ACHN (cell line): ENCODE measurements at places on chromosomes 4 and X.

DNA sequence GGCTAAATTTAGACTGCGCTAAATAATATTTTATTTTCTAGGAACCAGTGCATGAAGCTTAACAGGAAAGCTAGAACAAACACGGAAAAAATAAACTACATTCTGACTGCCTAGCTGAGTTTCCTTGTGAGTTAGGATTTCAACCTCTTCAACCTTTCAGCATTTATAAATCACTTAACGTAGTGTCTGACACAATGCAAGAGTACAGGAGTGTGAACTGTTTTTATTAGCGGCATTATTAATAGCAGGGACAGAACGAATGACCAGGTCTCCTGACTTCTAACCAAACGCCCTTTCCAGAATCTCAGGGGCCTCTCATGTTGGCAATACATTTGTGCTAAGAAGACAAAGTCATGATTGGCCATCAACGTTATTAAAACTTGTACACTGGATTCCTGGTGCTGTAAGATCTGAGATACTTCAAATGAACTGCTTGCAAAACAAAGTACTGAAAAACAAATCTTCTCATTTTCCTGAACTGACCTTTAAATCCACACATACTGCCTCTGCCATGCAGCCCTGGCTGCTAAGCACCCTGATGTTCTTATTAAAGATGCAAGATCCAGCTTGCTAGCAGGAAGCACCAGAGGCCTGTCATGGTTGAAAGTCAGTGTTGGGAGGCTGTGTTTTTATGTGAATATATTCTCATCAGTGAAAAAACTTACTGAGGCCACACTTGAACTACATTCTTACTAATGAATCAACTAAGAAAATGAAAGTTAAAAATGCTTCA, 380.4 kb upstream of the CPEB2 start:
- no peak for DNase-seq

DNA sequence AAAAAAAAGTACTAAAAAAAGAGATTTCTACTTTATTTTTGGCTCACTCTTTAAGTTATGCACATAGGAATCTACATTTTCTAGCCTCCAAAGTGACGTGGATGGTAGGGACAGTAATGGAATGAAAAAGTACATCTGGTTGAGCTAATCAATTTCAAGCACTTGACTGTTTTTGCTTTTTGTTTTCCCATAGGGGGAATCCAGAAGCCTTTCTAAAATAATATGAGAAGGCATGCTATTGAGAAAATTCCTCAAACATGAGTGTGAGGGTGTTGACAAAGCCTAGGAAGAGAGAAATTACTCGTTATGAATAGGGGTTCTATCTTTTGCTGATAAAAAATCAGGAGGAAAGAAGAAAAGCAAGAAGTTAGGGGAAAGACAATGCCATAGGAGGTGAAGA, 242.5 kb upstream of the PUDP start:
- DNase-seq = no peak

DNA sequence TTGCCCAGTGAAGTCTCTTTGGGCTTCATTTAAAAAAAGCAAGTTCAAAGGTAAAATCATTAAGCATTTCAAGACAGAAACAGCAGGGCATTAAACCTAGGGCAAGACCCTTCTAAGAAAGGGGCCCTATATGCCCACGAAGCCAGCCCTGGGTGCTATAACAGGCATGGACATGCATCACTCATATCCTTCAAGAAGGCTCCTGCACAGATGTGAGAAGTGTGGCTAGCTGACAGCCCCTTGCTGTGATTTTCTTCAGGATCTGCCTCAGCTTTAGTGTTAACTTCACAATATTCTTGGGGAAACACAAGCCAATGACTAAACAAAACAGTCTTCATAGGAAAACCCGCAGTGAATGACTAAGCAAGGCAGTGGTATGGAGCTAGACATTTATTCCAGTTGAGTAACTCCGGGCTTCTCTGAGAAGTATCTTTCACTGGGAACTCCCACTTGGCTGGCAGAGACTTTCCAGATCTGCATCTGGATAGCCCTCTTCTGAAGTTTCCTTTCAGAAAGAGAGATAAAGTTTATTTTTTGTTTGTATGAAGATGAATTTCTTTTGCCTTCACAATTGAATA, 11.9 kb upstream of the MAOA start:
- peak; percentile 19 for DNase-seq

GRCh38 chr4:111837761-111838160, 307.5 kb upstream of the FAM241A start:
- no peak for DNase-seq

- DNase-seq = no peak
Measured at GRCh38 chr4:76969495-76969894, 19.9 kb downstream of the SEPTIN11 start.

- peak; percentile 75 for DNase-seq
Measured at GRCh38 chr4:185718578-185719499, 93.2 kb downstream of the SORBS2 start.

GRCh38 chr4:40848940-40849339, 99.2 kb downstream of the NSUN7 start:
- no peak for DNase-seq

GRCh38 chrX:17425136-17425535, 50.1 kb downstream of the NHS start:
- DNase-seq = no peak

- no peak for DNase-seq
Measured at GRCh38 chr4:121989715-121990114, 37.9 kb upstream of the TRPC3 start.
